ENCODE measurements at places on chromosomes 7 and 10. TPM values are rescaled to one million over a fixed set of nuclear protein-coding genes. Genes with fewer than 3 reads are reported as not detected.

GRCh38 chr10:129956876-129957673 is 7.0 kb downstream of the EBF3 start:
- no peak overlapping the region for H3K27ac ChIP-seq
- H3K27me3 ChIP-seq: no peaks in the 10 kb centered on the region
- no peak overlapping the region for H3K4me3 ChIP-seq
- H3K36me3 ChIP-seq: no peaks in the 10 kb centered on the region
- no peaks in the 10 kb centered on the region for H3K4me1 ChIP-seq
- DNase-seq: no peak

GRCh38 chr10:124185084-124185483 is 91.7 kb upstream of the CHST15 start:
- peaks cover 16% of the 10 kb centered on the region for H3K27me3 ChIP-seq
- no peaks in the 10 kb centered on the region for H3K36me3 ChIP-seq
- H3K4me3 ChIP-seq: no peak overlapping the region

GRCh38 chr7:1813394-1814088 is 143.5 kb downstream of the ELFN1 start:
- no peaks in the 10 kb centered on the region for H3K4me1 ChIP-seq
- peaks cover 6% of the 10 kb centered on the region for H3K36me3 ChIP-seq

DNA sequence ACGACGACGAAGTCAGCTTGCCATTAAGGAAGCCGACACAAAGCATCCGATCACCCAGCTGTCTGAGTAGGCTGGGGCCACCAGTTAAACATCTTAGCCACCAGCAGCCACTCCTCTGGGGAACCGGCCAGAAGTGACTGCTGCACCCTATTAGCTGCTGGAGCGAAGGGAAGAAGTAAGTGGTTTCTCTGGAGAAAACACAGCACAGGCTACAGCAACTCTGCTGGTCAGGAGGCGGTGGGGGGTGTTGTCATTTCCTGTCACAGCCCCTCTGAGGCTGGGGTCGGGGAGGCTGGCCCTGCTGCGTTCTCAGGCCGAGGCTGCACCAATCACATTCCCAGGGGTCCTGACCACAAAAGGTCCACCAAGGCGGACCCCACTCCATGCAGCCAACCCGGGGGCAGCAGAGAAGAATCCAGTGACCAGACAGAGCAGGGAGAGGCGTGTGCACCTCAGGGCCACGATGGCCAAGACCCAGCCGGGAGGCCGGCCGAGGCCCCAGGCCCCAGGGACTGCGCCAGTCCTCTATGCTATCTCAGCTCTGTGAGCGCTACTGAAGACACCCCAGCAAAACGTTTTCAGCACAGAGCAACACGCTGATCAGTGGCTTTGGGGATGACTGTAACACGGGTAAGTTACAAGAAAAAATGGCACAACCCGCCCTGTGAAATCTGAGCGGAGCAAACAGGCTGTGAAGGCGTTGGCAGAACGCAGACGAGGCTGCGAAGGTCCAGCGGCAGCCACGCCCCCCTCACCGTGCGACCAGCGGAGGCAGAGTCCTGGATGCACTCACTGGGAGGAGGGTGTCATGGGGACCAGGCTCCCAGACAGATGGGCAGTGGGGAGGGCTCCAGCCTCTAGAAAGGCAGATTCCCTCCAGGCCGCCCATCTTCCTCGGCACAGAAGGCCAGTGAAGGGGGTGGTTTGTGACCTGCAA is 24.8 kb downstream of the STK32C start:
- no peak for DNase-seq
- no peak overlapping the region for H3K4me3 ChIP-seq

DNA sequence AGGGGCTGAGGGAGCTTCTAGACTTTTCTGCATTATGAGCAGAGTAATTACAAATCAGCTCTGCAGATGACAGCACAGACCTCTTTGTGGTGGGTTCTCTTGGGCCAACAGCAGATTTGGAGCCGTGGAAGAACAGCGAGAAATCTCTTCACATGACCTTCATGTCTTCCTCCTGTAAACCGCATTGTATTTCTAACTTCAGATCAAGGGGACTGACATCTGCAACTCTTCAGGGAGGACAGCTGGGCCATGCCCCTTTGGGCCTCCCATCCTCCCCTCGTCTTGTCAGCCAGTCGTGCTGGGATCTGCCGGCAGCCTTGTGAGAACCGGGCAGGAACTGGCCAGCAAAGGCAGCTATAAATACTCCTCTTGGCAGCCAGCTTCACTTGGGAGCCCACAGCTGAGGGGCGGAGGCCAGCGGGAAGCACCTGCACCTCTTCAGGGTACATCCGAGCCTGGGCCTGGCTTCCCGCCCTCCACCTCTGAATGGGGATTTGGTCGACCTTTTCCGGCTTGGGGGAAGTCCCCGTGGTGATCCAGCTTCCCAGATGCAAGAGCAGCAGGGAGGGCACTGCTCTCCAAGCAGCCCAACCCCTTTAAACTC is 54.7 kb downstream of the STEAP1B start:
- H3K4me1 ChIP-seq: peaks cover 65% of the 10 kb centered on the region
- peak; percentile 88 for DNase-seq
- peaks cover 17% of the 10 kb centered on the region for H3K36me3 ChIP-seq
- H3K27me3 ChIP-seq: no peaks in the 10 kb centered on the region
- H3K4me3 ChIP-seq: peak overlapping the region; percentile 63
- peak overlapping the region; percentile 88 for H3K27ac ChIP-seq

- H3K27me3 ChIP-seq: no peaks in the 10 kb centered on the region
- no peak overlapping the region for H3K27ac ChIP-seq
- no peak for DNase-seq
- peaks cover 19% of the 10 kb centered on the region for H3K4me1 ChIP-seq
- no peak overlapping the region for H3K4me3 ChIP-seq
Observed at GRCh38 chr7:150399421-150400007, 20.4 kb downstream of the ZNF775 start.

- no peaks in the 10 kb centered on the region for H3K36me3 ChIP-seq
- H3K27ac ChIP-seq: no peak overlapping the region
- H3K27me3 ChIP-seq: no peaks in the 10 kb centered on the region
- no peak overlapping the region for H3K4me3 ChIP-seq
- H3K4me1 ChIP-seq: no peaks in the 10 kb centered on the region
Observed at GRCh38 chr10:16907687-16908086, 90.5 kb upstream of the RSU1 start.

GRCh38 chr7:40848541-40849221 is 713.9 kb downstream of the SUGCT start:
- H3K36me3 ChIP-seq: no peaks in the 10 kb centered on the region
- H3K4me3 ChIP-seq: no peak overlapping the region
- peaks cover 8% of the 10 kb centered on the region for H3K4me1 ChIP-seq
- no peaks in the 10 kb centered on the region for H3K27me3 ChIP-seq
- no peak for DNase-seq

DNA sequence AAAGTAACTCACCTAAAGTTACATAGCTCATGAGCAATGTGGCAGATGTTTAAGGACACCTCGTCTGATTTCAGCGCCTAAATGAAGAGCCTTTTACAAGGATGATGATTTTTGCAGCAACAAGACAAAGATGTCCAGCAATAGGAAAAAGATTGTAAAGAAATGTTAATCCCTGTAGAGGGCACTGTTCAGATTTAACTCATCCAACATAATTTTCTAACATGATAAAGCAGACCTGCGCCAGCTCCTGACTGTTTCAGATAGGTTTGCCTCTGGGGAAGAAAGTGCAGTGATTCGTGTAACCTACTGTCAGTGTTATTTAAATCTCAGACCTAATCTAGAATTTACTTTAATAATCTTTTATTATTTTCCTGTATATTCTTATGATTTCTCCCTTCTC is 595.2 kb downstream of the AUTS2 start:
- H3K4me3 ChIP-seq: no peak overlapping the region
- H3K27me3 ChIP-seq: no peaks in the 10 kb centered on the region
- H3K4me1 ChIP-seq: no peaks in the 10 kb centered on the region
- H3K36me3 ChIP-seq: no peaks in the 10 kb centered on the region
- no peak overlapping the region for H3K27ac ChIP-seq
- no peak for DNase-seq

DNA sequence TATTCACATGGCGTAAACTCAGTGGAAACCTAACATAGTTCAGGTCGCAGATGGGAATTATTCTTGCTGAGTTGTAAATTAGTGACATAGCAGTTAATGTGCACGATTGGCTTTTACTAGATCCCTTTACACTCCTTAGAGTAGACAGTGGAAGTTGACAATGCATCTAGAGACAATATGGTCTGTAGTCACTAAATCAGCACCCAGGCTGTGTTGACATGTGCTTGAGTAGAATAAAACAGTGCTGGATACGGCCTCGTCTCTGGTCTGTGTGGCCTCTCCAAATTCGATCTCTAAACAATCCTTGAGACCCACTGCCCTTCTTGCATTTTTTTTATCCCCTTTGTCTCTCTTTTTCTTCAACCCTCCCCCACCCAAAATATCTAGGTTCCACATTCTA is 615.7 kb downstream of the SORCS1 start:
- no peak for DNase-seq
- no peak overlapping the region for H3K4me3 ChIP-seq
- no peaks in the 10 kb centered on the region for H3K27me3 ChIP-seq
- H3K36me3 ChIP-seq: no peaks in the 10 kb centered on the region

DNA sequence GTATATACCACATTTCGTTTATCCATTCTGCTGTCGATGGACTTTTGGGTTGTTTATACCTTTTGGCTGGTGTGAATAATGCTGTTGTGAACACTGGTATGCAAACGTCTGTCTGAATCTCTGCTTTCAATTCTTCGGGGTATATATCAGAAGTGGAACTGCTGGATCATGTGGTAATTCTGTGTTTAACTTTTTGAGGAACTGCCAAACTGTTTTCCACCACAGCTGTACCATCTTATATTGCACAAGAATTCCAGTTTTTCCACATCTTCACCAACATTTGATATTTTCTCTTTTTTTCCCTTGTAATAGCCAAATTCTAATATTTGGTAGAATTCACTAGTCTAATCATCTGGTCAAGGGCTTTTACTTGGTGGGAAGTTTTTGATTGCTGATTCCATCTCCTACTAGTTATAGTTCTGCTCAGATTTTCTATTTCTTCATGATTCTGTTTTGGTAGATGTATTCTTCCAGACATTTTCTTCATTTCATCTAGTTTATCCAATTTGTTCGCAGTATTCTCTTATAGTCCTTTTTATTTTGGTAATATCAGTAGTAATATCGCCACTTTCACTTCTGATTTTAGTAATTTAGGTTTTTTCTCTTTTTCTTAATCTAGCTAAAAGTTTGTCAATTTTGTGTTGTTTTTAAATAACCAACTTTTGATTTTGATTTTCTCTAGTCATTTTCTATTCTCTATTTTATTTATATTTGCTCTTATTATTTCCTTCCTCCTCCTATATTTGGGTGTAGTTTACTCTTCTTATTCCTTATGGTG is 271.2 kb downstream of the ZEB1 start:
- H3K27ac ChIP-seq: no peak overlapping the region
- no peaks in the 10 kb centered on the region for H3K4me1 ChIP-seq
- no peak overlapping the region for H3K4me3 ChIP-seq

DNA sequence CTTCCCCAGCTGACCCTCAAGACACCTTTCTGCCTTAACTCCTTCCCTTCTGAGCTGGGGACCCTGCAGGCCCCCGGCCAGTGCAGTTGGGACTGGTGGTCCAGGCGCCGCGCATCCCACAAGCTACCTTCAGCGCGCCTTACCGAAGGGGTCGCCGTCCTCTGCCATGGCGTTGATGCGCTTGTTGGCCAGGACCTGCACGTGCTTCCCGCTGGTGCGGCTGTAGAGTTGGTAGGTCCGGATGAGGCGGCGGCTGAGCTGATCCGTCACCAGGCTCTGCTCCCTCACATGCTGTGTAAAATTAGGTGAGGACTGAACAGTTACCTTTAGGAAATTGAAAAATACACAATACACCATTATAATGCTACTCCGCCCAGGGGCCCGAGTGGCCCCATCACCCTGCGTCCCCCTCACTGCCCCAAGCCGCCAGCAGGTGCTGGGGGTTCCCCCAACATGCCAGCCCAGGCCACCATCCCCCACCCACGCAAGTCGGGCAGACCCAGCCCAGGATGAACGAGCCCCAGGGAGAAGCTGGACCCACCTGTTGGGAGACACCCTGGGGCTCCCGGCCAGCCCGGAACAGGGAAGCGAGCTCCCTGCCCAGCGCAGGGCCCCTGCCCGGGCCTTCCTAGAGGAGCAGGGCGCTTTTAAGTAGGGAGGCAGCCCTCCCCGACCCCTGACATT is 1.2 kb downstream of the FGF8 start:
- H3K27ac ChIP-seq: no peak overlapping the region
- peaks cover 71% of the 10 kb centered on the region for H3K27me3 ChIP-seq
- DNase-seq: no peak
- H3K4me3 ChIP-seq: peak overlapping the region; percentile 21
- peaks cover 11% of the 10 kb centered on the region for H3K4me1 ChIP-seq
- peaks cover 10% of the 10 kb centered on the region for H3K36me3 ChIP-seq

DNA sequence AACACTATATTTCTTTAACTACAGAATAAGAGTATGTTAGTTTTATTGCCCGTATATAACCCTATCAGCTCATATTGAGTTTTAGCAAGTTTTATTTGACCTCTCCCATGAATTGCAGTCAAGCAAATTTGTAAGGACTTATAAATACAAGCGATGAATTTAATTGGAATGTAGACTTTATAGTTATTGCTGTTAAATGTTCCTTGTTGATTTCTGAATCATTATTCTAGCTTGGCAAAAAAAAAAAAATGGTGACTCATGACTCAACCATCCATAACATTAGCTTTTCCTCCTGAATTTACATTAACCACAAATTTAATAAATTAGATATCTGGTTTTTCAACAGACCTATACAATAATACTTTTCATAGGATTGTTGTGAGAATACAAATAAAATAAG is 334.0 kb upstream of the LRRTM3 start:
- H3K27ac ChIP-seq: no peak overlapping the region
- H3K27me3 ChIP-seq: no peaks in the 10 kb centered on the region
- H3K4me1 ChIP-seq: no peaks in the 10 kb centered on the region
- DNase-seq: no peak

- no peaks in the 10 kb centered on the region for H3K27me3 ChIP-seq
- no peak overlapping the region for H3K27ac ChIP-seq
- H3K36me3 ChIP-seq: peaks cover 35% of the 10 kb centered on the region
- H3K4me1 ChIP-seq: no peaks in the 10 kb centered on the region
Observed at GRCh38 chr10:26729395-26729794, 31.9 kb downstream of the PDSS1 start.

DNA sequence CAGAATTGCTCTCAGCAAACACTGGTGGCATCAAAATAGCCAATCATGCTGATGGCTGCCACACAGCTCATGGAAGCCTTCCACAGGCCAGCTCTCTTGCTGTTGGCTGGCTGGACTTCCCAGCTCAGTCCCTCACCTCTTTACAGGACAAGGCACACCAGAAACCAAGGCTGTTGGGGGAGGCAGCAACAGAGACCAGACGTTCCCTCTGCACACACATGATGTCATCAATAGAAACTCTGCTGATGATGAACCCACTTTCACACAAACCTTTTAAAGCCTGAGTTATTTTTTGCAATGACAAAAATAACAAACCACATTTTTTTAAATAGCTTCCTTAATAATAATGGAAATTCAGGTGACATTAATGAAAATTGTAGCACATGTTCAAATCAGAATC is 300.9 kb upstream of the C7orf33 start:
- H3K36me3 ChIP-seq: no peaks in the 10 kb centered on the region
- H3K27me3 ChIP-seq: peaks cover 30% of the 10 kb centered on the region
- no peak for DNase-seq
- H3K4me3 ChIP-seq: no peak overlapping the region
- no peaks in the 10 kb centered on the region for H3K4me1 ChIP-seq
- no peak overlapping the region for H3K27ac ChIP-seq

The NAT16 gene
- total RNA-seq: not detected

The DDC gene
- 5.2 TPM for total RNA-seq

The SERPINE1 gene
- total RNA-seq: 1.1 TPM

The EVX1 gene
- not detected for total RNA-seq

The ZNF37A gene
- total RNA-seq: 8.1 TPM

The NFE2L3 gene
- 108 TPM for total RNA-seq

The ASB15 gene
- total RNA-seq: not detected

The KDM7A gene
- 4.9 TPM for total RNA-seq

The PAX4 gene
- total RNA-seq: not detected

The SH2B2 gene
- total RNA-seq: 3.7 TPM

The SLC13A4 gene
- not detected for total RNA-seq

The KIAA1549 gene
- 7.2 TPM for total RNA-seq
